C1 segment of cervical spinal cord (tissue), 14 donors: ENCODE measurements at places on chromosomes 2 and 18.

GRCh38 chr2:212027681-212028628, 510.6 kb downstream of the ERBB4 start:
- DNase-seq = no peak

GRCh38 chr2:96831679-96832078, 12.1 kb downstream of the ANKRD23 start:
- peak; percentile 34 for DNase-seq

GRCh38 chr18:55862693-55863390, 274.9 kb upstream of the TCF4 start:
- no peak for DNase-seq

GRCh38 chr2:181463588-181463987, 6.4 kb downstream of the ITGA4 start:
- no peak for DNase-seq

DNA sequence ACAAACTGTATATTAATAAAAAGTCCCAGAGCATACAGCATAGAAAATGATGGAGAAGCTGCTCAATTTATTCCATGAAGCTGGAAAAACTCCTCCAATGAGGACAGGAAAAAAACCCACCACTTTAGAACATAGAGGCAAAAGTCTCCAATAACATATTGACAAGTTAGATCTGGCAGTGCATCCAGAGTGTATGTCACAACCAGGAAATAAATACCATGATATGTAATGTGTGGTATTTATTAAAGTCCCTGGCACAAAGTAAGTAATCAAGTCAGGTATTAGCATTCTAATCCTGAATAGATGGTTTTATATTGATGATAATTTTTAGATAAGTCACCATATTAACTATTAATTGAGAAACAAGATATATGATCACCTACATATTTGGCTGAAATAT, 427.3 kb upstream of the HS6ST1 start:
- DNase-seq = no peak

GRCh38 chr18:3619746-3620145, 169.8 kb downstream of the TGIF1 start:
- DNase-seq = no peak

DNA sequence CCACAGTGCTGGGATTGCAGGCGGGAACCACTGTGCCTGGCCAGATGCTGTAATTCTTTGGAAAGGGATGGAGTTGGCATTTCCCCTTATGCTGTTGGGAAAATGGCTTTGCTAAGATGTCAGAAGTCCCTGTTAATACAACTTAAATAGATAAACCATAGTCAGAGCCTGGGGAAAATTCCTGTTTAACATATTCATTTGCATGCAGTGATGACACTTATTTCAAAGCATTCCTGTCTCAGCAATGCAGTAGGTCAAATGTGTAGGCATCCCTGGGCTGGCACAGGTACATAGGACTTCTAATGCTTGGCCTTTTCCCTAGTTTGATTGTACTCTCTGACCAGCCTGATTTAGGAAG, 38.6 kb downstream of the RAMP1 start:
- no peak for DNase-seq

- DNase-seq = no peak
These were observed 73.9 kb downstream of the ARL4C start for GRCh38 chr2:234422981-234423431.

GRCh38 chr18:32152705-32153448, 37.0 kb upstream of the MEP1B start:
- no peak for DNase-seq

- no peak for DNase-seq
These were observed 122.5 kb downstream of the ARHGAP15 start for GRCh38 chr2:143251681-143252080.

DNA sequence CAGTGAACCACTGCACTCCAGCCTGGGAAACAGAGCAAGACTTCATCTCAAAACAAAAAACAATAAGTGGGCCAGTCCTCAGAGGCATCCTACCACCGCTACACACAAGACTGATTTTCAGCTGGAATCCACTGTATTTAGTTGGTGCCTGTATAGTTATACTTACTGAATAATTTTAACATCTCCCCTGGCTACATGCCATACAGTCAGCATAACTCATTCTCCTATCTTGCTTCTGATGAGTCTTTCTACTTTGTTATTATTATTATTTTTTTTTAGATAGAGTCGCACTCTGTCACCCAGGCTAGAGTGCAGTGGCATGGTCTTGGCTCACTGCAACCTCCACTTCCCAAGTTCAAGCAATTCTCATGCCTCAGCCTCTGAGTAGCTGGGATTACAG, 19.9 kb upstream of the CAB39 start:
- DNase-seq = no peak

GRCh38 chr2:96336104-96336775, 674 bp downstream of the NCAPH start:
- no peak for DNase-seq

- no peak for DNase-seq
These were observed 221.1 kb upstream of the NRP2 start for GRCh38 chr2:205461169-205461568.

- DNase-seq = peak; percentile 45
These were observed 284.5 kb downstream of the MTX2 start for GRCh38 chr2:176553685-176554100.

- no peak for DNase-seq
These were observed 36.1 kb downstream of the VIT start for GRCh38 chr2:36732673-36733036.

DNA sequence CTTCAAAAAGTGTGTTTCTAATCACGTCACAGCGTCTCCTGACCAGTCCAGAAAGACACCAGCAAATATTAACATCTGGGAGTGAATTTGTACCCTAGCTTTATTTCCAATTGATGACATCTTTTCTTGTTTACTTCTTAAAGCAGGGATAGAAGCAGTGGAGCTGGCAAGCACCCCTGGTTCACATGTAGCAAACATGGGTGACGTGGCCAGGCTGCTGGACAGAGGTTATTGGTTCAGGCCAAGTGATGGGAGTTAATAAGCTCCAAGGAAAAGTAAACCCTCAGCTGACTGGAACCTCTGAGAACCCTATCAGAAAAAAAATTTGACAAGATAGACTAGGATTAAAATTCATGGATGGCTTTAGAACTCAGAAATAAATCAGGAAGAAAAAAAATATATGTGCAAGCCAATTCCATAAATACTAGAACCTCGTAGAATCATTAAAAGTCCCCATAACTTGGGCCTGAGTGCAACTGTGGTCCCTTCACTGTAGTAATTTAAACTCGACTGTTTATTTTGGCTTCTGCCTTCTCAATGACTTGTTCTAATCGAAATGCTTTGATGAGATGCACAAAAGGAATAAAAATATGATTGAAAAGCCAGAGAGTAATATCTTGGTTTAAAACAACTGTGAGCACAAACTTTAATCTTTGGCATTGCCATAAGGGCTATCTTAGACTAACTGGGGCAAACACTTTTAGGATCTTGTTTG, 121.5 kb upstream of the CTAGE1 start:
- no peak for DNase-seq

- DNase-seq = no peak
These were observed 71.7 kb upstream of the CDCA7 start for GRCh38 chr2:173282795-173283545.

- DNase-seq = no peak
These were observed 53.6 kb downstream of the CDK15 start for GRCh38 chr2:201859949-201860348.

- DNase-seq = no peak
These were observed 794 bp upstream of the CHCHD5 start for GRCh38 chr2:112583497-112584133.

DNA sequence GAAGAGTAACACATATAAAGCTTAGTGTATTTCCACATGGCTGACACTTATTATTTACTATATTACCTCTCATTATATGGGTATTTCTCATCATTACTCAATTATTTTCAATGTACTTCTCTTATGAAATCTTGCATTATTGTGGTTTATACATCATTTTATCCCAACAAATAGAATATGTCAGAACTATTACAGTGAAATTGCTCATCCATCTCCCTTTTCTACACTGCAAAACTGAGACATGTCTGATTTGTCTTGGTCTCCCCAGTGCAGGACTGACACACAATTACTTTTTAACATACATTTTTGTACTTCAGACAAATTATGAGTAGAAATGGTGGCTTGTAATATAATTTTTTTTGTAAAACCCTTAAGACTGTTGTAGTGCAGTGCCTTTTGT, 600.9 kb downstream of the PLCL1 start:
- no peak for DNase-seq

DNA sequence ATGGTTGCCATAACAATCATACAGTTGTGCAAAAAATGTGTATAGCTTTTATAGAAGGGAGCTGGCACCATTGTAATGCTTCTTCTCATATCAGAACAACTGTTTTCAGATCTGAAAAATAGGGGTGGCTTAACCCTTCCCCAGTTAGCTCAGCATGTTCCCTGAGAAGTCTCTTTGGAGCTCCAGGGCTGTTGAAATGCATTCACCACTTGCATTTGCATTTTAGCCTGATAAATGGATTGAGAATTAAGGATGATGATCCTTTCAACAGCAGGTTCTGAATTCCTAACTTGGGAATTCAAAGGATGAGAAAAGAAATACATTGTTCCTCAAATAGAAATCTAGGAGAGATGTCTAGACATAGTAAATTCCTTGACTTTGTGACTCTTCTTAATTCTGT, 181.7 kb upstream of the ALPP start:
- DNase-seq = no peak

DNA sequence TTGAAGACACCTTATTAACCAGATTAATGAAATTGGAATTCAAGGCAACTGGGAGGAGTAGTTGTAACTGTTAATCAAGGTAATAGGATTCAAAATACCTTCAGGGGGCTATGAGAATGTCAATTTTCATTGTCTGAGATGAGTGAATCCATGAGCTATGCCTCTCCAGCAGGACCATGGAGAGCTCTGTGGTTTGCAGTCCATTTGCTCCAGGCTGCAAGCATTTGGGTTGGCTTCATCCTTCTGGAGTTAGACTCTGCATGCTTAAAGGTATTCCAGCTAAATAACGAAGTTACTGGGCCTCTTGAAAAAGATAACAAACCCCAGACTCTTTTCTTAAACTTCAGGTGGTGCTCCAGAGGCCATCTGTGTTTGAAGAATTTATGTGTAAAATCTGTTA, 207.1 kb upstream of the SLC8A1 start:
- DNase-seq = no peak

- DNase-seq = no peak
These were observed 40.7 kb downstream of the SLC9A2 start for GRCh38 chr2:102660070-102660469.

- DNase-seq = no peak
These were observed 1.9 kb upstream of the CFAP53 start for GRCh38 chr18:50268022-50268747.

- DNase-seq = no peak
These were observed 66.3 kb downstream of the MYO5B start for GRCh38 chr18:50128506-50129271.

DNA sequence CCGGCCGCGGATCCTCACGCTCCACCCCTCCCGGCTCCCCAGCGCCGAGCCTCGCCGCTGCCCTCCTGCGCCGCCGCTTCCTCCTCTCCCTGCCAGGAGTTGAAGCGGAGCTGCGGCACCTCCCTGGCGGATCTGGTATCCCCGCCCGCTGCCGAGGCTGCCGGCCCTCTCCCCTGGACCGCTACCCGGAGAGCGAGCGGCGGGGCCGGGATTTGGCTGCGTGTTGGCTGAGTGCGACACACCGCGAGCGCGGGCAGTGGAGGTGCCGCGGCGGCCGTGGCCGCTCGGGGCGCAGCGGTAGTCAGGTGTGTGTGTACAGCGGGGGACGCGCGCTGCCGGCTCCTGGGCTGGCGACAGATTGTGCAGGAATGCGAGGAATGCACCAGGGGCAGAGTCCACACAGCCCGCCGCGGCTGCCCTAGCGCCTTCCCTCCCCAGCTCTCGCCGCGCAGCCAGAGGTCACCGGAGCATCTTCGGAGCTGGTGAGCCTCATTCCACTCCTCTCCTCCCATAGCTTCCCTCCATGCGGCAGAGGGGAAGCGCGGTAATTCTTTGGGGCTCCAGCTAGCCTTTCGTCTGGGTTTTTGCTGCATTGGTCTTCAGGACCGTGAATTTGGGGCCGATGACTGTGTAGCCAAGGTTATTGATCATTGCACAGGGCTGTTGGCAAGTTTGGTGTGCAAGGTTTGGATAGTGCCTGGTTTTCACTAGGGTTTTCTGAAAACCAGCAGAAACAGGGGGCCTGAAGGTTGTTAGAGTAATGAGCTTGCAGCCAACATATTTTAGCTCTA, 1.3 kb downstream of the PKP4 start:
- DNase-seq = peak; percentile 64

GRCh38 chr18:79582978-79583377, 96.6 kb upstream of the CTDP1 start:
- DNase-seq = no peak

- no peak for DNase-seq
These were observed 916 bp upstream of the PDCD1 start for GRCh38 chr2:241859436-241860183.

DNA sequence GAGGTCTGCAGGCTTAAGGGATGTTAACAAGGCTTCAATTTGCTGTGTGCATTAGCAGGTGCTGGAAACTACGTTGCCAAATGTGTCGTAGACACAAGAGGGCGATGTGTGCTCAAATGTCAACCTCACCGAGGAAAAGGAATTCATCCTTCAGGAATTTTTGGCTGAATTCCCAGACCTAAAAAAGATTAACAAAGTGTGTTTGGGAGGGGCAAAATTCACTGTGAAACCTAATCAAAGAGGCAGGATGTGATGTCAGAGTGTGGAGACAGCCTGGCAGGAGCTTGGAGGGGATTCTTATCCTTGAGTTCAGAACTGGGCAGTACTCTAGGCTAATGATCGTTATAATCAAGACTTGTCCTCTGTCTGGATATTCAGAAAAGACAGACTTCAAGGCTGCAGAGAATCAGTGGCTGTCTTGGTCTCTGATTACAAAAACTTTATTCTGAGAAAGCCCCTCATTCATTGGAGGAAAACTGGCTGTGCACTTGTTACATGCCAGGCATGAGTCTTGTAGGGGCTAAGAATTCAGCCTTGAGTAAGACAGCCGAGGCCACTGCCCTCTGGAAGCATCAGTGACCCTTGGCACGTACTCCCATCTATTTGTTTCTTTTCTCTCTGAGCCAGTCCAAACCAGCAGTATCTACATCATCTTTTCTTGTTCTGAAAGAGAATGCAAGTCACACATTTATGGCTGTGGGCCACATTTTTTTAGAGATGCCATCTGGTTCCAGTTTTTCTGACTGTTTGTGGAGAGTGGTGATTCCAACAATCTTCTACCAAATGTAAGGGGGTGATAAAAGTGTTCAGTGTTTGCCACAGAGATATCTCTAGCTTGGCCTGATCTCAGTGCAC, 18.7 kb upstream of the SCYGR1 start:
- peak; percentile 84 for DNase-seq

- no peak for DNase-seq
These were observed 129.7 kb downstream of the PHLPP1 start for GRCh38 chr18:62844850-62845643.

GRCh38 chr2:9050122-9050809, 46.8 kb upstream of the MBOAT2 start:
- DNase-seq = no peak

DNA sequence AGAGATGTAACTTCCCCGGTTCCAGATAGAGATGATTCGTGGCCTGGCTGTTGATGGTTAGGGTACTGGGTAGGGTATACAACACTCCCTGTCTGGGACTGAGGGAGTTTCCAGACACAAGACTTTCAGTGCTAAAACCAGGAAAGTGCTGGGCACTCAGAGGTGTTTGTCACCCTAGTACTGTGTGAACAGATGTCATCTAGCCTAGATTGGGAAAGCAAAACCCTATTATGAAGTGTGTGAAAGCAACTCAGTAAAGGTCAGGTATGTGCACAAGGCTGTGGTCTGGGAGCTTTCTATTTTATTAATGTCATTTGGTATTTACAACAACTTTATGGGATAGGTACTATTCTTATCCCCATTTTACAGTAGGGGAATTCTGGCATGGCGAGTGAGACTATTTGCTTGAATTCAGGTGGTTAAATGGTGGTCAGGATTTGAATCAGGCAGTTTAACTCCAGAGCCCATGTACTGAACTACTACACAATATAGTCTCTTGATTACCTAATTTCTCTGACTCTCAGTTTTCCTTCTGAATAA, 2.6 kb downstream of the BZW1 start:
- no peak for DNase-seq
